ENCODE measurements at places on chromosomes 5 and 9.
A peak's percentile ranks its signal among the peaks of the same experiment; 100 is the strongest.

GRCh38 chr9:34520505-34521385 is 2.0 kb downstream of the ENHO start:
- no peaks in the 10 kb centered on the region for H3K27me3 ChIP-seq
- peaks cover 10% of the 10 kb centered on the region for H3K4me1 ChIP-seq
- H3K4me3 ChIP-seq = no peak overlapping the region
- H3K36me3 ChIP-seq = no peaks in the 10 kb centered on the region
- DNase-seq = no peak

DNA sequence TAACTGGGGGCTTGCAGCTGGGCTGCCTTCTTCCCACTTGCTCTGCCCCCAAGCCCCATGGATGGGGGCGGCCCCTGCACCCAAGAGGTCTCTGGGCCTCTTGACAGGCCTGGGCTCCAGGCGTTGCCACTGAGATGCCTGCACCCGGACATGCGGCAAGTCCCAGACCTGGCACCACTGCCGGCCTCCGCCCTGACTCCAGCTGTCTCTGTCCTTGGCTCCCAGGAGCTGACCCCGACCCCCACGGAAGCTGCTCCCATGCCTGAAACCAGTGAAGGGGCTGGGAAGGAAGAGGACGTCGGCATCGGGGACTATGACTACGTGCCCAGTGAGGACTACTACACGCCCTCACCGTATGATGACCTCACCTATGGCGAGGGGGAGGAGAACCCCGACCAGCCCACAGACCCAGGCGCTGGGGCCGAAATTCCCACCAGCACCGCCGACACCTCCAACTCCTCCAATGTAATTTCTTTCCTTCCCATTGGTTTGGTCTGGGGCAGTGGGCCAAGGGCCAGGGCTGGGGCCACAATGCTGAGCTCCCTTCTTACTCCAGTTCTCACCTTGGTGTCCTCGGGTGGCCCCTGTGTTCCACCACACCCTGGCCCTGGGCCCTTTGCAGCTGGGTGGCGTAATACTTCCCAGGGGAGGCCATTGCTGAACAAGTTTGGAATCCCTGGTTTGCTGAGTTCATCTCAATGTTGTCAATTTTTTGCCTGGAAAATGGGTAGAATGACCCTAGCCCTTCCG is 88.6 kb downstream of the COL5A1 start:
- H3K27ac ChIP-seq = no peak overlapping the region
- no peaks in the 10 kb centered on the region for H3K27me3 ChIP-seq
- H3K4me3 ChIP-seq = no peak overlapping the region

DNA sequence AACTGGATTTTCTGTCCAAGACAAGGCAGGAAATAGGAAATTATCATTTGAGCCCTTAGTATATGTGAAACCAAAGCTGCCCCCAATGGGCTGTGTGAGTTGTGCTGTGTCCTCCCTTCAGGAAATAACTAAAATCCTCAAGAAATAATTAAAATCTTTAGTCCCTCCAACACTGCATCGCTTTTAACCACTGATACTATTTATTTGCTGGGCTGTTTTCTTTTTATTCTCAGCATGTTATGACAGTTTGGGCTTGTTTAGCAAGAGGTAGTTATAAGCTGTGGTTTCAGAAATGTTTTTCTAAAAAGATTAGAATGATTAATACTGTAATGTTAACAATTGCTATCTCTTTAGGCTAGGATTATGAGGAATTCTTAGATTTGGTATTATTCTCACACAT is 187.0 kb upstream of the KCNN2 start:
- H3K4me1 ChIP-seq = no peaks in the 10 kb centered on the region
- H3K27me3 ChIP-seq = no peaks in the 10 kb centered on the region
- H3K27ac ChIP-seq = no peak overlapping the region
- H3K36me3 ChIP-seq = no peaks in the 10 kb centered on the region
- H3K4me3 ChIP-seq = no peak overlapping the region

GRCh38 chr9:88766778-88767503 is 224.3 kb upstream of the S1PR3 start:
- H3K4me1 ChIP-seq = no peaks in the 10 kb centered on the region
- no peak for DNase-seq
- H3K4me3 ChIP-seq = no peak overlapping the region

DNA sequence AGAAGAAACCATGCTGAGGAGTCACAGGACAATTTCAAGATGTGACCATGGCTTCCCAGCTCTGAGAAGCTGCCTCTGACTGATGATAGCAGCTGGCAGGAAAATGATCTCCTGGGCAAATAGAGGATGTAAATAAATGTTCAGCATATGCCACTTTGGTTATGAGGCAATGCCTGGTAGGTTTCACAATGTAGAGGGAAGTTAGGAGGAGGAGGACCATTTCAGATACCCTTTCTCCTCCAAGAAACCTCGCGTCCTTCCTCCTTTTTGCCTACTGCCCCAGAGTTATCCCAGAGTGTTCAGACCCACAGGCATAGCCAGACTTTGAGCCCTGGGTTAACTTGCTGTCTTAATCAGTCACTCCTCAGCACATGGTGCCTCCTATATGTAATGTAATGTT is 541.6 kb upstream of the DAP start:
- H3K4me1 ChIP-seq = no peaks in the 10 kb centered on the region
- no peaks in the 10 kb centered on the region for H3K36me3 ChIP-seq
- no peak overlapping the region for H3K27ac ChIP-seq
- H3K4me3 ChIP-seq = no peak overlapping the region

DNA sequence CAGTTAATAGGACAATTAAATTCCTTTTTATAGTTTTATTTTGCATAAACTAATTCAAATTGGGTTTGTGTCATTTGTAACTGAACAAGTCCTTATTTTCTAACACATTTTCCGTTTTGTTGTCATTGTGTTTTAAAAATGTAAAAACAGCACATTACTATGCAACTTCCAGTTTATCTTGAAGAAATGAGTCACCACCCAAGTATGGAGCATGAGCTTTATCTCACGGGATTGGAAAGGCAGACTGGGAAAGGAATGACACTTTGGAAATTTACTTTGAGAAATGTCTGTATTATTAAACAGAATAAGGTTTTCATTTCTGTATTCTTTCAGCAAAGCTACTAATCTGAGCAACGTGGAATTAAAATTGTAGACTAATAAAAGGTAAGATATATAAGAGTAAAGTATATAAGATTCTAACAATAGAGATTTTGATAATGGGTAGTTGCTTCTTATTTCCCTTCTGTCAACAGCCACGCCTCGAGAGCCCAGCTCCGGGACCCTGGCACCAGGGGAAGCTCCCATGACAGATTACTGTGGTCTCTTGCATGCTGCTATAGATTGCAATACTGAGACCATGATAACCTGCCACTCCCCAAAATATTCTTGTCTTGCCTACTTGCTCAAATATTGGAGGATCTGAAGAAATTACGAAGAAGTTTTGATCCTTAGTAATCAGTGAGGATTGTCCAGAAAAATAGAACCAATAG is 433.1 kb downstream of the CHSY3 start:
- no peak overlapping the region for H3K4me3 ChIP-seq
- H3K36me3 ChIP-seq = no peaks in the 10 kb centered on the region
- no peak for DNase-seq
- peaks cover 3% of the 10 kb centered on the region for H3K27me3 ChIP-seq
- no peak overlapping the region for H3K27ac ChIP-seq
- no peaks in the 10 kb centered on the region for H3K4me1 ChIP-seq

DNA sequence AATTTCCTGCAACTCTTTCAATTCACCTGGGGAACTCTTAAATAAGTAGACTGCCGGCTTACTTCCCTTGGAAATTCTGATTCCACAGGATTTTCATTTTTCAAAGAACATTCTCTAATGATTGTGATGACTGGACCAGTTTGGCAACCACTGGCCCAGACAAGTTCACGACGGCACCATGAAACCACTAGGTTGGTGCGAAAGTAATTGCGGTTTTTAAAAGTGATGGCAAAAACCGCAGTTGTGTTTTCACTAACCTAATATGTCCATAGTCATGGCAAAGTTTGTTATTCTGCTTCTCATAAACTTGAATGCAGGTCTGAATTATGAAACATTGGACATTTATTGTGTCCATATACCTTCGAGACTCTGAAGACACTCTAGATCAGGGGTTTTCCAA is 317.2 kb downstream of the IRX1 start:
- H3K4me1 ChIP-seq = no peaks in the 10 kb centered on the region
- no peak for DNase-seq
- no peaks in the 10 kb centered on the region for H3K36me3 ChIP-seq
- no peak overlapping the region for H3K27ac ChIP-seq
- H3K27me3 ChIP-seq = no peaks in the 10 kb centered on the region

- H3K27ac ChIP-seq = no peak overlapping the region
- no peaks in the 10 kb centered on the region for H3K36me3 ChIP-seq
- no peak overlapping the region for H3K4me3 ChIP-seq
- H3K4me1 ChIP-seq = no peaks in the 10 kb centered on the region
- H3K27me3 ChIP-seq = no peaks in the 10 kb centered on the region
Measured at GRCh38 chr5:136016945-136017530, 11.8 kb upstream of the TGFBI start.

GRCh38 chr9:109918339-109919163 is 138.6 kb downstream of the PALM2AKAP2 start:
- no peak overlapping the region for H3K27ac ChIP-seq
- peaks cover 14% of the 10 kb centered on the region for H3K4me1 ChIP-seq
- peak overlapping the region; percentile 20 for H3K4me3 ChIP-seq

DNA sequence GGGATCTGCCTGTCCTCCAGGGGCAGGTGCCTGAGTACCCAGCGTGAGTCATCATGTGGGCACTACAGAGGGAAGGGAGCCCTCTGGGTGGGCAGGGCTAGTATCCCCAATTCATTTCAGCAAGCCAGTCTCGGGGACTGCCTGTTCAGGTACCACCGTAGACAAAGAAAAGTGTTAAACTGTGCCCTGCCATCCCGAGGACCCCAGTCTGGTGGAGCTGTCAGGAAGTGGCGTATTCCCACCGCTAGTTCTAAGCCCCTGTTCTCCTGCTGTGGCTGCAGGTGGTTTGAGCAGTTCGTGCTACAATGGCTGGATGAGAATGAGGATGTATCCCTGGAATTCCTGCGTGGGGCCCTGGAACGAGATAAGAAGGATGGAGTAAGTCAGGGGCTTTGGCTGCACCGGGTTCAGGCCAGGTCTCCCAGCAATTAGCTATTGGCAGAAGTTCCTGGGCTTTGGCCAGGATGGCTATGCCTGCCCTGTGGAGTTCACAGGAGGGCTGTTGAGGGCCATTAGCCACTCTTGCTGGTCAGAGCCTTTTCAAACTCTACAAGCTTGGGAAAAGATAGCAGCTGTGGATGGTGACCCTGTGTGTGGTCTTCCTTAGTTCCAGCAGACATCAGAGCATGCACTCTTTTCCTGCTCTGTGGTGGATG is 93.2 kb upstream of the RUSC2 start:
- no peak overlapping the region for H3K4me3 ChIP-seq
- H3K36me3 ChIP-seq = no peaks in the 10 kb centered on the region
- H3K27ac ChIP-seq = no peak overlapping the region

DNA sequence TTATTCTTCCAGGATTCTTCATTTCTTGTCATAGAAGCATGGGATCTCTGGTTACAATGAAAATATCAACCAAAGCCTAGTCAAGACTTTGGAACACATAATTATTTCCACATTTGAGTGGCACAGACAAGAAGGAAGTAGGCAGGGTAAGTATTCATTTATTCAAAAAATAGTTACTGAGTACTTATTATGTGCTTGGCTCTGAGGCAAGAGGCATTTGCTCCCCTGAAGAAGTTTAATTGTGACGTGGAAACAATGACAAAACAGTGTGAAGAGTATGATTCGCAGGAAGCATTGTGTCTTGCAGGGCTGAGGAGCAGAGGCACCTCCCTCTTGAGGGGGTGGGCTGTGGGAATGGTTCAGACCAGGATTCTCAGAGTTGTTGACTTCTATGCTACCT is 45.0 kb upstream of the TNFSF15 start:
- no peak overlapping the region for H3K27ac ChIP-seq
- no peaks in the 10 kb centered on the region for H3K36me3 ChIP-seq
- H3K4me3 ChIP-seq = no peak overlapping the region

DNA sequence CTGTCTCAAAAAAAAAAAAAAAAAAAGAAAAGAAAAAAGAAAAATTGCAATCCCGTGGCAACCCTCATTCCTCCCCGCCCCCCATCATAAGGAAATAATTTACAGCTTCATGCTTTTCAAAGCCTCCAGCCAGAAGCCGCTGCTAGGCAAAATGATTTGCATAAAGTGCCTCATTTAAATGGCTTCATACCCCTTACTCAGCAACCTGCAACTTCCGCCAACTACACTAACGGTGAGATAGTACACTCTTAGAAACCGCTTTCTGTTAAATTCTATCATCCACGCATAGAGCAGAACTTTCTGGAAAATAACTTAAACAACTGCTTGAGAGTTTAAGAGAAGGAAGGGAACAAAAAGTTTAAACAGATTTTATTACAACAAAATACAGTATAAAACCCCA is 17.8 kb downstream of the SERINC5 start:
- no peak overlapping the region for H3K4me3 ChIP-seq
- H3K4me1 ChIP-seq = peaks cover 12% of the 10 kb centered on the region
- peaks cover 9% of the 10 kb centered on the region for H3K36me3 ChIP-seq
- H3K27ac ChIP-seq = peak overlapping the region; percentile 37
- no peaks in the 10 kb centered on the region for H3K27me3 ChIP-seq

- DNase-seq = no peak
- H3K4me1 ChIP-seq = no peaks in the 10 kb centered on the region
- no peak overlapping the region for H3K27ac ChIP-seq
- H3K4me3 ChIP-seq = no peak overlapping the region
- no peaks in the 10 kb centered on the region for H3K36me3 ChIP-seq
- H3K27me3 ChIP-seq = no peaks in the 10 kb centered on the region
Measured at GRCh38 chr5:53827211-53827651, 266.8 kb downstream of the NDUFS4 start.

GRCh38 chr5:164002214-164002613 is 496.8 kb downstream of the MAT2B start:
- H3K27me3 ChIP-seq = no peaks in the 10 kb centered on the region
- DNase-seq = no peak
- H3K36me3 ChIP-seq = no peaks in the 10 kb centered on the region
- no peak overlapping the region for H3K27ac ChIP-seq

GRCh38 chr5:12023614-12024241 is 119.5 kb upstream of the CTNND2 start:
- no peaks in the 10 kb centered on the region for H3K4me1 ChIP-seq
- H3K36me3 ChIP-seq = no peaks in the 10 kb centered on the region
- no peaks in the 10 kb centered on the region for H3K27me3 ChIP-seq
- no peak overlapping the region for H3K4me3 ChIP-seq
- DNase-seq = no peak

DNA sequence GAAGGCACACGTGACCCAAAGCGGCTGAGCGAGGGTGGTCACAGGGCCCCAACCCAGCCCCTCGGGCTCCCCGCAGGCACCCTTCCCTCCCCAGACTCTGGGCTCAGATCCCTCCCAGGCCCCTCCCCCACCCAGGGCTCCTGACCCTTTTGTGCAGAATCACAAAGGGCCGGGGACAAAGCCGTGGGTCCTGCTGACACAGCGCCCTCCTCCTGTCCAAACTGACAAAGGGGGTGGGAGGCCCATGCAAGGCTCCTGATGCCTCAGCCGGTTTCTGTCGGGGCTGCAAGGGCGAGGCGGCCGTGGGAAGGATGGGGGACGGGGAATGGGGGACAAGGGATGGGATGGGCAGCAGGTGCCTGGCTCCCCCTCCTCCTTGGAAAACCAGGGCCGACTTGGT is 43.5 kb upstream of the UBAC1 start:
- H3K4me3 ChIP-seq = no peak overlapping the region
- no peaks in the 10 kb centered on the region for H3K4me1 ChIP-seq
- DNase-seq = no peak

All from naive thymus-derived CD4-positive, alpha-beta T cell (primary cell).